ENCODE measurements at places on chromosomes 12 and 14.

DNA sequence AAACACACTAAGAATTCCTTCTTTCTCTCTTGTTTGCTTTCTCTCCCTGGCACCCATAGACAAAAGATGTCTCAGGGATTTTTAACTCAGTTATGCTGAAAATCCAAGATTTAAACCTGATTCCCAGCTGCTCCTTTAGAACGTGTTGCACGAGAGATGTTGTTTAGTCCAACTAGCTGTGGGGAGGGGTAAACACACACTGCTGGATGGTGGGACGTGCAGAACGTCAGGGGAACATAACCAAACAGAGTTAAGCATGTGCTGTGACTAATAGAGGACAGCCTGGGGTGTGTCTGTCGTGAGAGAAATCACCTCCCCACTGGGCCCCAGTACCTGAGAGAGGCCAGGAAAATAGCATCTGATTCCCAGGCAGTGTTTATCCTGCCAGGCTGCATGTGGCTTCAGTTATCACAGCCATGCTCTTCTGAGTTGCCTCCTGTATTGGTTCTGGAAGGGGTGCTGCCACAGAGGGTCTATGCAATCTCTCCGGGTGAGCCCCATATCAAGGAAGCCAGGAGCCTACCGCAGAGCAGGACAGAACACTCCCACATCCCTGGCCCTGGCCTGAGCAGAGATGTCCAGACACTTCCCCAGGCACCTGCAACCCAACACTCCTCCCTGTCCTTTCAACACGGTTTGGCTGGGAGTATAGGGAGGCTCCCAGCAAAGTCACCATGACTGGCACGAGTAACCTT is 112.7 kb upstream of the EGLN3 start:
- no peak for DNase-seq

DNA sequence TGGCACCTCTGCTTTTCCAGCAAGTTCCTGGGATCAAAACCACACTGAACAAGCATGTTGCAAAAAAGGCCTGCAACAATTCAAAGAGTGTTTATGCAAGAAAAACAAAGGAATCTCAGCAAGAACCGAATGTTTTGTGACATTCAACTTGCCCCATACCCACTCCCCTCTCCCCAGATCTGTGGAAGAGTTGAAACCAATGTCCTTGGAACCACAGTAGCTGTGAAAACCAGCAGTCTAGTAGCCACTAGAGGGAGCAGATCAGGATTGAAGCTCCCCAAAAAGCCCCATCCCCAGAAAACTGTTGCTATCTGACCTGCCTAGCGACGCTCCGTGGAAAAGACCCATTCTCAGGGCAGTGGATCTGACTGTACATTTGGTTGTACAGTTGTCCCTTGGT is 27.1 kb downstream of the PRKAB1 start:
- DNase-seq = no peak

- no peak for DNase-seq
Measured at GRCh38 chr14:32019276-32019675, 57.8 kb upstream of the ARHGAP5 start.

DNA sequence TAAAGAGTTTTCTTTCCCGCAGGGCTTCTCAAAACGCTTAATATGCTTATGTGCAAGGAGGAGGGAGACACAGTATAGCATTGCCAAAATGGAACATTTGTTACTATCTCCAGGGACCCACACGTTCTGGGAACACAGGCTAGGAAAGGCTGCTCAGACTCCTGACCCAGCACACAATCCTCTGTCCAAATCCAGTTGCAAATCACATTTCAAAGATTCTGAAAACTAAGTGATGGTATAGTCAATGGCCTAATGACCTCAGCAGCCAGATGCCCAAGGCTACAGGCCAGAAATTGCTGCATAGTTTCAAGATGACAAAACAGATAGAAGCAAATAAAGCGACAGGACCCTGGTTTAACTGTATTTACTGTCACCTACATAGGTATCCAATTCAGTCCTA is 97.0 kb upstream of the GRIP1 start:
- DNase-seq = no peak

- no peak for DNase-seq
Measured at GRCh38 chr12:71865166-71865713, 25.7 kb downstream of the TBC1D15 start.

DNA sequence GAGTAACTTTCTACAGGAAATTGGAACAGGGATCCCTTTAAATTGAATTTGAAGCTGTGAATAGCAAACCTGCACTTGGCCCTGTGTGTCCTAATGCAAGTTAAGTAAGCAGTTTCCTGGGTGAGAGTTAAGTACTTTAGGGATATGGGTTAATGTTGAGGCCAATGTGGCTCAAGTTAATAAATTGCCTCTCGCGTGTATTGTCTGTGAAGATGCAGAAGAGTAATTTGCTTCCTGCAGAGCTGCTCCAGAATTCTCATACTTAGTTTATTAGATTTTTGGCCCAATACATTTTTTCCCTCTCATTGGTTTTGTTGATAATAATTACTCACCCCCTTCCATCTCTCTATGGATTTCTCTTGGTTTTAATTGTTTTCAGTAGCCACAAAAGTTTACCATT is 86.5 kb downstream of the SLC25A47 start:
- no peak for DNase-seq

- DNase-seq = no peak
Measured at GRCh38 chr12:61854902-61855301, 405.3 kb upstream of the USP15 start.

DNA sequence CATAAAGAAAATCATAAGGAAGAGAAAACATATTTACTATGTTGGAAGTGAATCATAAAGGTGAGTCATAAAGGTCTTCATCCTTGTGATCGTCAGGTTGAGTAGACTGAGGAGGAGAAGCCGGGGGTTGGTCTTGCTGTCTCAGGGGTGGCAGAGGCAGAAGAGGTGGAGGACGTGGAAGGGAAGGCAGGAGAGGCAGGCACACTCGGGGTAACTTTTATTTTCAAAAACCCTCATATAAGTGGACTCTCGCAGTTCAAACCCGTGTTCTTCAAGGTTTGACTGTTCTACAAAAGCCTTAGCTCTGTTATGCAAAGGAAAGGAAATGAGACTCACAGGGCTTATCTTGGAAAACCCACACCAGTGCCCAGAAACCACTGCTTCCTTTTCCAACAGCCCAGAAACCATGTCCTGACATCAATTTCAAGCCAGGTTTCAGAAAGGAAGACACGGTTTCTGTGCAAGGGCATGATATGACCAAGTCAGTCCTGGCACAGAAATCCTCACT is 14.0 kb downstream of the SMCO2 start:
- no peak for DNase-seq

DNA sequence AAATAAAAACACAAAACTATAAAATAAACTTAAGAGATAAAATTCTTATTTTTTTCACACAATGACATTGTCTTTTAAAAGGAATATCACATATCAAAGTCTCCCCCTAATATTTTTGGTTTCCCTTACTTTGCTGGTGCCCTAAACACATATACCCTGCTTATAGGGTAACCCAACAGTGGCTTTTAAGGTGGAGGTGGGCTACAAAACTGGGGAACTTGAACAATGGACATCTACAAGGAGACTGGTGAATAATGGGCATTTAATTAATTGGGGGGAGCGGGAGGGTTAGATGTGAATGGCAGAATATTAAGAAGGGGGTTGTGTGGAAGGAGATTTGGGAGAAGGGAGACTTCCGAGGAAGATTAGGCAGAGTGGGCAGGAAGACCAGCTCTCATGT is 9.6 kb downstream of the B4GALNT1 start:
- DNase-seq = no peak

- DNase-seq = no peak
Measured at GRCh38 chr12:52517005-52517835, 3.0 kb downstream of the KRT5 start.

GRCh38 chr12:111201036-111201435 is 167.9 kb downstream of the PHETA1 start:
- DNase-seq = no peak

Measured in NCI-H510A (cell line).